Stimulated activated CD8-positive, alpha-beta memory T cell treated with anti-CD3 and anti-CD28 coated beads, Interleukin-12 subunit alpha, Interleukin-12 subunit beta, amount 100 ng/mL, for 4 hours (primary cell): ENCODE measurements at places on chromosomes 7 and 10.

- no peak for DNase-seq
Observed at GRCh38 chr7:124720195-124720594, 45.4 kb downstream of the GPR37 start.

- no peak for DNase-seq
Observed at GRCh38 chr10:1645896-1646295, 91.4 kb downstream of the ADARB2 start.

- no peak for DNase-seq
Observed at GRCh38 chr7:13628239-13629001, 361.0 kb downstream of the ETV1 start.

- DNase-seq: no peak
Observed at GRCh38 chr10:132889556-132889955, 52.8 kb downstream of the CFAP46 start.

GRCh38 chr10:103663236-103663635 lies 169.7 kb downstream of the NEURL1 start:
- DNase-seq: no peak

- no peak for DNase-seq
Observed at GRCh38 chr10:44982496-44982895, 3.9 kb upstream of the DEPP1 start.
